ENCODE measurements at places on chromosomes 2 and 18.
A peak's percentile ranks its signal among the peaks of the same experiment; 100 is the strongest.

DNA sequence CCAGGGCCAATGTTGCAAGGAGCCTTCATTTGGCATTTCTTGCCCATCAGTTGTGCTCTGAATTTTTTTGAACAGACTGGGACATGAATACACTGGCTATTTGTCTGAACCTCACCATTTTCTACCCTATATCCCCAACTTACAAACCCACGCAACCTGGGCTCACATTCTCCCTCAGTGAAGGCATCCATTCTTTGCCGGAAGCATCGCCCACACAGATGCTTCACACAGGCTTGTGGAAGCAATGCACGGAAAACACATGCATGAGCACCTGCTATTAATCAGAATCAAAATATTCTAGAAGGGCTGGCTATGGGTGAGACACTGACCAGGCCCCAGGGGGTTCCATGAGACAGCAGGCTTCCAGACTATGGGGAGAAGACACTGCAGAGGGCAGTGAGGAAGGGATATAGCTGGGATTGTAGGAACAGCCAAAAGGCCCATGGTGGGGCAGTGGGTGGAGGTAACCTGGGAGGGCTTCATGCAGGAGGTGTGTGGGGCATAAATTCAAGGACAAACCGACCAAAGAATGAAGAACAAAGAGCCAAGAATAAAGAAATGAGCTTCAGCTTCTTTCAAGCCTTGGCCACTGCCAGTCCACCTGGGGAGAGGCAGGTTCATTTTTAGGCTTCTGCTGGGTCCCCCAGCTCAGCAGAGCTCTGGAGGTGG, 261.5 kb downstream of the CELF4 start:
- H3K4me3 ChIP-seq = no peak overlapping the region
- H3K27ac ChIP-seq = no peak overlapping the region
- H3K4me1 ChIP-seq = peaks cover 3% of the 10 kb centered on the region
- no peaks in the 10 kb centered on the region for H3K36me3 ChIP-seq
- DNase-seq = no peak

DNA sequence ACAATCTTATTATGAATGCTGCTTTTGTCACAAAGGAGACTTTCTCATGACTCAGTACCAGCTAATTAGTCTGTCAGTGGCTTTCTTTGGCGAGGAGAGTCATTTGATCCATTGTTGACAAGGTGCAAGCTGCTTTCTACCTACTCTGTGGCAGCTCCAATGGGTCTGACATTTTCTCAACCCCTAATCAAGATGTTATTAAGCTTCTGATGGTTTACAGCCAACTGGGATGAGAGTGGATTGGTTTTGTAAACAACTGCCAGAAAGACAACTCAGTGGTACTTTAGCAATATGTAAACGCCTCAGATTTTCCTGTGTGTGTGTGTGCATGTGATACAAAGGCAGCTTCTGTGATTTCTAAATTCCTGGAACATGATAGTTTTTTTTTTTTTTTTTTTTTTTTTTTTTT, 8.2 kb upstream of the CLIP4 start:
- H3K4me1 ChIP-seq = peaks cover 10% of the 10 kb centered on the region
- H3K36me3 ChIP-seq = no peaks in the 10 kb centered on the region
- H3K27ac ChIP-seq = no peak overlapping the region
- no peak overlapping the region for H3K4me3 ChIP-seq

- H3K27me3 ChIP-seq = no peaks in the 10 kb centered on the region
- DNase-seq = no peak
These were observed 215.4 kb downstream of the KLHL29 start for GRCh38 chr2:23600346-23600745.

- peak; percentile 51 for DNase-seq
- no peaks in the 10 kb centered on the region for H3K36me3 ChIP-seq
- H3K27ac ChIP-seq = peak overlapping the region; percentile 68
- H3K27me3 ChIP-seq = no peaks in the 10 kb centered on the region
These were observed 983 bp downstream of the MTX2 start for GRCh38 chr2:176270100-176270750.

DNA sequence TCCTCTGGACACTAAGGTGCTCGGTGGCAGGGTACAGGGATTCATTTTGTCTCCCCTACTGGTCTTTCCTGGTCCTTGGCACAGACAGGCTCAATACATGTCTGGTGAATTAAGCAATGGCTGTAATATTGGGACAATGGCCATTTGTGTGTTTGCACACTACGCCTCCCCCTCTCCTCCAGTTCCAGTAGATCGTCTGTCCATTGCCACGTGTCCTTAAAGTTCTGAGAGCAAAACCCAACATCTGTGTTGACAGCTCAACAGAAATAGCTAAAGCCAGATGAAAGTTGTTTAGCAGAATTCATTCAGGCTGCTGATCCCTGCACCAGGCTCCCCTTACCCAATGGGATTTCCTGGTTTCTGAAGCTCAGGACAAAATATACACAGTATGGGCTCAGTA, 9.0 kb upstream of the FABP1 start:
- no peaks in the 10 kb centered on the region for H3K36me3 ChIP-seq
- H3K4me3 ChIP-seq = no peak overlapping the region
- DNase-seq = no peak

DNA sequence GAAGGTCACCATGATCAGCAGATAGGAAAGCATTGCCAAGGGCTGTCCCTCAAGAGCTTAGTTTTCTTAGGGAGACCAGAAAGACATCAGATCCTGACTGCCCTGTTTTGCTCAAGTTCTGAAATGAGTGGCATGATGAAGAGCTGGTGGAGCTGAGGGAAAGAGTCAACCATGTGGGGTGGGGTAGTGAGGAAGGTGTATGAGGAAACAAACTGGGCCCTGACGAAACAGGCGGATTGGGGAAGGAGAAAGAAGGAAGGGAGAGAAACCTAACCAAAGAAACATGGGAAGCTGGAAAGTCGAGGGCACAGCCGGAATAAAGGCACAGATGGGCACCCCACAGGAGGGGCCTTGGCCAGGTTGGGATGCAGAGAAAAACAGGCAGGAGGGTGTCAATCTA, 8.0 kb downstream of the TGOLN2 start:
- H3K27ac ChIP-seq = 0 out of 2 replicates have a peak overlapping the region, but pooled peaks have one; percentile 83
- DNase-seq = no peak
- H3K27me3 ChIP-seq = no peaks in the 10 kb centered on the region
- H3K36me3 ChIP-seq = peaks cover 55% of the 10 kb centered on the region
- peaks cover 15% of the 10 kb centered on the region for H3K4me1 ChIP-seq

DNA sequence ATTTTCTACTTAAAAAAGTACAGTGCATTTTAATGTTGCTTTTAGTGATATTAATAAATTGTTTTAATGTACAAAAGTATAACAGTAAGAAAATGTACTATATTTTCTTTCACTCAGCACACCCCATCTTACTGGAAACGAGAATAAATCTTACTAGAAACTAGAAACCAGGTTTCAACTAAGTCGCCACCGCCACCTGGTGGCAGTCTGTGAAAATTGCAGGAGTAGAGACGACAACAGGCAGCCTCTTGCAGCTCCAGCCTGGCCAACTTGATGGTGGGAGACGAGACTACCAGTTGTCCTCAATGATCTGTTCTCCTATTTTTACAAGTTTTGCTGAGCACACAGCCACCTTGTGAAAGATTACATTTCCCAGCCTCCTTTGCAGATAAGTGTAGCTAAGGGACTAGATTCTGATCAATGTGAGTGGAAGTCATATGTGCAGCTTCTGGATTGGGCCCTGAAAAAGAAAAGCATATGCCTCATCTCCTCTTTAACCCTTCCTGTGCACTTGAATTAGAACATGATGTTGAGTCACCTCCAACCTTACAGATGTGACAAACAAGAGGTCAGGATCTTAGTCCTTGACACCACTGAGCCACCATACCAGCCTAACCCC, 8.7 kb downstream of the OTOF start:
- no peaks in the 10 kb centered on the region for H3K4me1 ChIP-seq
- no peak overlapping the region for H3K27ac ChIP-seq
- DNase-seq = peak; percentile 45
- H3K27me3 ChIP-seq = no peaks in the 10 kb centered on the region
- H3K36me3 ChIP-seq = no peaks in the 10 kb centered on the region
- no peak overlapping the region for H3K4me3 ChIP-seq

- H3K4me3 ChIP-seq = no peak overlapping the region
- peak; percentile 38 for DNase-seq
- no peaks in the 10 kb centered on the region for H3K36me3 ChIP-seq
These were observed 87.7 kb downstream of the DSEL start for GRCh38 chr18:67428805-67429204.

GRCh38 chr2:212488611-212489010, 50.0 kb downstream of the ERBB4 start:
- H3K27ac ChIP-seq = no peak overlapping the region
- H3K36me3 ChIP-seq = no peaks in the 10 kb centered on the region
- H3K27me3 ChIP-seq = no peaks in the 10 kb centered on the region

GRCh38 chr2:194182888-194183287, 1474.1 kb upstream of the SLC39A10 start:
- H3K27me3 ChIP-seq = no peaks in the 10 kb centered on the region
- H3K36me3 ChIP-seq = no peaks in the 10 kb centered on the region
- no peak for DNase-seq

DNA sequence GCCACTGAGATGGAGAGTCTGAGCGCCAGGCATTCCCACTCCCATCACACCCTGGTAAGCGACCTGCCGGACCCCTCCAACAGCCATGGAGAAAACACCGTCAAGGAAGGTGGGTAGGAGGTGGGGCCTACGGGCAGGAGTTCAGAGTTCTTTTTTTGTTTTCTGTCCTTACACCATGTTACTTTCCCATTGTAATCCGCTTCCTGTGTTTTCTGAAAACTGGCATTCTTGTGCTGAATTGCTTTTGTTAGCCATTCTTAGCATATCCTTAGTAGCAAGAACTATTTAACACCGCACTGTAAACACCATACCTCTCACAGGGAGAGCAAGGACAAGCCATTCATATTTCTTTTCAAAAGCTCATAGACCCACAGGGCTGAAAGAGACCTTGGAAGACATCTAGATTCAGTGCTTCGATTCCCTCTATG, 46.2 kb downstream of the UNC80 start:
- DNase-seq = no peak
- no peaks in the 10 kb centered on the region for H3K27me3 ChIP-seq
- no peaks in the 10 kb centered on the region for H3K36me3 ChIP-seq
- H3K4me1 ChIP-seq = no peaks in the 10 kb centered on the region
- H3K27ac ChIP-seq = no peak overlapping the region

DNA sequence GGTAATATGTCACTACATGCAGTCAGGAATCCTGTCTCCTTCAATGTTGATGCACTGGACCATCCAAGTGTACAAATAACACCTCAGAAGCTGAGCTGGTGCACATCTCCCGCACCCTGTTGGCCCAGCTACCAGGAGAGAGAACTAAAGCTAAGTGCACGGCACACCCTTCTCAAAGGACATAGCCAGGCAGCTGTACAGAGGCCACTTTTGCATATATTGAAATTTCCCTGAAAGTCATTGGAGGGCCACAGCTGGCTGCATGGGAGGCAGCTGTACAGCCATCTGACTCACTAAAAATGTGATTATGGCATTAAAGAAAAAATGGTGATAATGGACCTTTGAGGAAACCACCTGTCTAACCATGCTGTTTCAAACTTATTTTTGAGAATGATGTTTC, 441.7 kb downstream of the CBLN2 start:
- H3K4me3 ChIP-seq = no peak overlapping the region
- no peaks in the 10 kb centered on the region for H3K27me3 ChIP-seq
- DNase-seq = no peak
- no peaks in the 10 kb centered on the region for H3K36me3 ChIP-seq

DNA sequence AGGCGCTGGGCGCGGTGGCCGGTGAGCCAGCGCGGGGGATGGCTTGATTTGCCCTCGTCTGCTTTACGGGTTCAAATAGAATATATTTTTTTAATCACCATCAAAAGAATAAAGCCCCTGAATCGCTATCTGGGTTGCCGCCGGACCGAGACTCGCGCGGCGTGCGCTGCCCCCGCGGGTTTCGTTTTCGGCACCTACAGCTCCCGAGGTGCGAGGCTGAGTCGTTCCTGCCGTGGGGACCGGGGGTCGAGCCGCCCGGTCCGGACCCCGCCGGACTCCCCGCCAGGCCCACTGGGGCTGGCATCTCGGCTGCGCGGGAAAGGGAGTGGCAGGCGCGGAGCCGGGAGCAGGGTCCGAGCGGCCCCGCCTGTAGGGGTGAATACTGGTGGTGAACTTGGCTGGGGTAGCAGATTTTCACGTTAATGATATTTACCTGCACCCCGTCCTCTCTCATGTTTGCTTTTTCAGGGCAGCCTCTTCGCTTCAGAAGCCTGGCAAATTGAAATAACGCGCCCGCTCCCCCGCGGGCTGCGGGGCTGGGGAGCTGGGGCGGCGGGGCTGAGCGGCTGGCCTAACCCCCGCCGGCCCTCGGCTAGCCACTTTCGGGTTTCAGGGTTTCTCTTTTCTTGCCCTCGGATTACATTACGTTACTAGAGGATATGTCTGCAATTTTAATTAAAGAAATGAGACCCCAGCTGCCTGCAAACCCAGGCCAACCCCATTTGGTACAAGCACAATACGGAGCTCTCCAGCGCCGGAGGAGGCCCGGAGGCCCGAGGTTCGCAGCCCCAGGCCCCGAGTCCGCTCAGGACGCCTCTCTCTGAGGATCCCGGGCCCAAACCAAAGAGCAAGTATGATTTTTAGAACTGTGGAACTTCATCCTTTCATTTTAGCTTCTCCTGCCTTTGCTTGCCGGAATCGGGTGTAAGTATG, 1.7 kb upstream of the CELF4 start:
- H3K27ac ChIP-seq = no peak overlapping the region
- peak overlapping the region; percentile 57 for H3K4me3 ChIP-seq
- H3K27me3 ChIP-seq = peaks cover 65% of the 10 kb centered on the region
- DNase-seq = peak; percentile 8

DNA sequence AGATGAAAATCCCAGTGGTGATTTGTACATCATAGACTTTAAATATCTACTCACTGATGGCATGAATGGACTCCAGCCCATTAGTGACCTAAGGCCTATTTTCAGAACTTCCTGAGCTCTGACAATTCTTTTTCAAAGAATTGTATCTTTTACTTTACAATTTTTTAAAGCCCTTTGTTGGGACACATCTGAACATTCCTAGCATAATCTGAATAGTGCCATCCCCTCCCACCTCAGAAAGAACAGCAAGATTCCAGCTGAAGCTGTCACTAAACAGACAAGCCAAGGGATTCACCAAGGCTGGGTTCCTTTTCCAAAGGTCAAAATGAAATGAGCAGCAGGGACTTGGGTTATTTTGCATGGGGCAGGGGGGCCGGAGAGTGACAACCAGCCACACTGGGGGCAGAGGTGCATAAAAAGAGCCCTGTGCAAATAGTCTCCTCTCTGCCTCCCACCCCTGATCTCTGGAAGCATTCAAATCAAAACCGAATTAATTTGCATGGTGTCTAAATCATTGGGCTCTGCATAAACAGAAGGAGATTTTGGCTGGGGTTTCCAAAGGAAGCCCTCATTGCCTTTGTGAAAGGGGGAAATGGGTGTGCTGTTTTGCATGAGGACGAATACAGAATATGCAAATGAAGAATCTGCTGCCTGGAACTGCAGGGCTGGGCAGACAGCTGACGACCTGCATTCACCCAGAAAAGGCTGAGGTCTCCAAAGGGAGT, 17.2 kb downstream of the EPHA4 start:
- peak; percentile 77 for DNase-seq
- no peaks in the 10 kb centered on the region for H3K27me3 ChIP-seq
- H3K4me3 ChIP-seq = no peak overlapping the region

DNA sequence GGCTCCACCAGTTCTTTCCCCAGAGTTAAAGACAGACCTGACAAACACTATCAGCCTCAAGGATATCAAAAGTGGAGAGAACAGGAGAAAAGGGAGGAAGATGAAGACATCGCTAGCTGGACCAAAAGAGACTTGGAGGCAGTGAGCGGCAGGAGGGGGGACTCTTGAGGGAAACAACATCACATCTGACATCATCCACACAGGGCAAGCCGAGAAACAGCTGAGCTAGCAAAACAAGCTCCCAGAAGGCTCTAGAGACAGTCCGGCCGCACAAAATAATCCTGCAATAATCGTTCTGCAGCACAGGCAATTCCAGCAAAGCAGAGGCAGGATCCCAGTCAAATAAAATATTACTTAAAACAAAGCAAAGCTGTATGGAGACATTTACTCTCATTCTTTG, 239.8 kb downstream of the EN1 start:
- no peaks in the 10 kb centered on the region for H3K4me1 ChIP-seq
- no peak overlapping the region for H3K4me3 ChIP-seq
- no peaks in the 10 kb centered on the region for H3K36me3 ChIP-seq
- no peak overlapping the region for H3K27ac ChIP-seq
- peak; percentile 17 for DNase-seq

Measured in GM23248 (cell line).